ENCODE measurements at places on chromosomes 4 and X.
A peak's percentile ranks its signal among the peaks of the same experiment; 100 is the strongest.

GRCh38 chr4:112296949-112297880 lies at the start of gene ALPK1:
Gene ALPK1, plus strand, starts transcription at chr4:112297369.
- no peak for DNase-seq

GRCh38 chr4:158814636-158815330 lies 46.0 kb downstream of the FNIP2 start:
- DNase-seq = no peak

GRCh38 chrX:41958861-41959260 lies 35.5 kb upstream of the CASK start:
- no peak for DNase-seq

DNA sequence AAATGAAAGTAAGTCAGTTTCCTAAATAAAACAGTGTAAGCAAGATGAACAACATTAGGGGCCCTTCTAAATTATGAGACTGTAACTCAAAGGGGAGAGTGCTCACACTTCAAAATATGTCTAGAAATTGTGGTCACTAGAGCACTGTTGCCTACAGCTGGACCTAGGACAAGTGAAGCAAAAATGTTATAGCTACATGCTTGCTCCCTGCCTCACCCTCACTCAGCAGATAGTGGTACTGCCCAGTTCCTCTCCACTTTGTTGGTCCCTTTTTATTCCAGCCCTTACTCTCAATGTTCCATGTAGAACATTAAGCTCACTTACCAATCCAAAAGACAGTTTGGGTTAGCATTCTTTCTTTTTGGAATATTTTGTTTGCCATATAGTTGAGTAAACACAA lies 147.3 kb downstream of the GRIA3 start:
- no peak for DNase-seq

DNA sequence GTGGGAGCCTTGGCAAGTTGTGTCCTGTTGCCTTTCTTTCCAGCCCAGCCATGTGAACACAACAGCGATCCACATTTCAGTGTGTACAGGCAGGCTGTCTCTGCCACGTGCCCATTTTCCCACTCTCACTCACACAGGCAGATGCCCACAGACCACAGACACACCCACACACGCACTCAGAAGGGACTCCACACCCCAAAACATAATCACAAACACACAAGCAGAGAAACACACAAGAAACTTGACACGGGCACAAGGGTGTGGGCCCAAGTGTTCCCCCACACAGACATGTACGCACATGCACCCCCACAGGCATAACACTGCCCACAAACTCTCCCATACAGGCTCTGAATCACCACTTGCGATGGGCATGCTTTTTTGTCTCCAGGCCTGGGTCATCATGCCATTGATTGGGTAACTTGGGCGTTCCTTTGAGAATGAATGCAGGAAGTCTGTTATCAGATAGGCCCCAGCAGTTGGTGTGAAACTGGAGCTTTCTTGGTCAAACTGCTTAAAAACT lies 84.3 kb downstream of the NBDY start:
- DNase-seq = peak; percentile 53

DNA sequence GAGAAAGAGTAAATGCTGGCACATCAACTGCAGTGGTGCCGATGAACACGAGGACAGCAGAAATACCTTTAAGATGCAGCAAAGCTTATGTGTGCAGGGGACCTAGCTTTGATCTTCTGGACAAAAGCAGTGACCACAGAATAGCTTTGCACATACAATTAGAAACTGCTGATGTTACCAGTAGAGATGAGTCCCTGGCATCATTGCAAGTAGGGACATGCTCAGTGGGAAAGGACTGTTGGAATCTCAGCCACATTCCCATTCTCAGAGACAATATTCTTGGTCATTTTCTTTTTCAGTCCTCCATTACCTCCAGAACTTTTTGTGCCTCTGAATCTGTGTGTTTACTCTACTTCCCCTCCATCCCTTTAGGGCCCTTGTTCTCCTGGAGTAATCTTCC lies 16.9 kb upstream of the PDLIM3 start:
- no peak for DNase-seq

DNA sequence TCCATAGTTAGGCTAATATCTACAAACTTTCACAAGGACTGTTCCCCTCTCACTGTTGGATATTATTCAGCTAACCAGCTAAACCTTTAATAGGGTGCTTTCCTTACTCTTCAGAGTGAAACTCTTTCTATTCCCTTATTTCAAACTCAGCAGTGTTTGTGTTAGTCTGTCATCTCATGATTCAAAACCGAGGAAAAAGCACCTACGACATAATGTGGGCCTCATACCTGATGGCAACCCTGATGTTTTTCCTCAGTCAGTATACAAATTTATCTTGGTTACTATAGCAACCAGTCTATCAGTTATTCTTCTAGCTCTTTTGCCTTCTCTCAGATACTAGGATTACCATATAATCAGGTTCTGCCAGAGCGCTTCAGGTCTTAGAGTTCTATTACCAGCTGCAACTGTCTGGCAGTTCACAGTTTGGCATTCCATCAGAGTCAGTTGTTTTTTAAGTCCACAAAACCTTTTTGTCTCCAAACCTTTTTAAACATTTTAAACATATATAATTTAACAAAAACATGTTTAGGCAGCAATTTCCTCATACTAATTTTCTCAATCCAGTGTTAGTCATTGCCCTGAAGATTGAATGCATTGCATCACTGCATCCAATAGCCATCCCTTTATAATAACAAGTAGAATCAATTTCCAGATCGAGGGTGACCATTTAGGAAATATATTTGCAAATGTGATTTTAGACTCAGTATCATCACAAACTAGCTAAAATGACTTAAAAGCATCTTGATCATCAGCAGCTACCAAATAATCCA lies 7.4 kb downstream of the WDR44 start:
- no peak for DNase-seq

- no peak for DNase-seq
These were observed 209.7 kb downstream of the NWD2 start for GRCh38 chr4:37453999-37454800.

- no peak for DNase-seq
These were observed 2.5 kb upstream of the CITED1 start for GRCh38 chrX:72308209-72308565.

DNA sequence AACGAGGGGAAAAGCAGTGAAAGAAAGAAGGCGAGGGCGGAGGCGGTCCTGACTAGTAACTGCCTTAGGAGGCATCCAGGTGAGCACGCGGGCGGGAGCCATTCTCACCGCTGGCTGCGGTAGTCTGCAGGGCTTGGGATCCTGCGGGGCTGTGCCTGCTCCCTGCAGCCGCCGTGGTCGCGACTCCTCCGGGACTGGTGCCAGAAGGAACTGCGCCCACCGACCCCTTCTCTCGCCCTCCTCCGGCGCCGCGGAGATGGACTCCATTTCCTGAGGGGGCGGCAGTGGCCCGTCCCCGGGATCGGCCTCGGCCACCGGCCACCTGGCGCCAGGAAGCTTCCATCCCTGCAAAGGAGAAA lies 543 bp downstream of the NFXL1 start:
- DNase-seq = peak; percentile 21

GRCh38 chr4:57287687-57288604 lies 177.8 kb upstream of the IGFBP7 start:
- no peak for DNase-seq

GRCh38 chrX:153779891-153780677 lies 757 bp upstream of the SRPK3 start:
- DNase-seq = no peak

GRCh38 chrX:68121371-68121770 lies 311.9 kb downstream of the OPHN1 start:
- DNase-seq = no peak

GRCh38 chr4:1192091-1192492 lies 19.7 kb upstream of the SPON2 start:
- DNase-seq = no peak

DNA sequence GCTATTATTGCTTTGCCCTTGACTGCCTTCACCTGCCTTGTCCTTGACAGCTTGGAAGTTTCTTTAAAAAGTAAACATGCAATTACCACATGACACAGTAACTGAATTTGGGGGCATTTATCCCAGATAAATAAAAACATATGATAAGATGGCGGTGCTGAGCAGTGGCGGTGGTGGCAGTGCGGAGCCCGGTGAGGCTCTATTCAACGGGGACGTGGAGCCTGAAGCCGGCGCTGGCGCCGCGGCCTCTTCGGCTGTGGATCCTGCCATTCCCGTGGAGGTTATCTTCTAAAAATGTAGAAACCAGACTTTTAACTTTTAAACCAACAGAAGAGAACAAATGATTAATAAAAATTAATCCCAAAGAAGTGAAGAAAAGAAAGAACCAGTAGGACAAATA lies 59.7 kb upstream of the ZDHHC15 start:
- DNase-seq = no peak

DNA sequence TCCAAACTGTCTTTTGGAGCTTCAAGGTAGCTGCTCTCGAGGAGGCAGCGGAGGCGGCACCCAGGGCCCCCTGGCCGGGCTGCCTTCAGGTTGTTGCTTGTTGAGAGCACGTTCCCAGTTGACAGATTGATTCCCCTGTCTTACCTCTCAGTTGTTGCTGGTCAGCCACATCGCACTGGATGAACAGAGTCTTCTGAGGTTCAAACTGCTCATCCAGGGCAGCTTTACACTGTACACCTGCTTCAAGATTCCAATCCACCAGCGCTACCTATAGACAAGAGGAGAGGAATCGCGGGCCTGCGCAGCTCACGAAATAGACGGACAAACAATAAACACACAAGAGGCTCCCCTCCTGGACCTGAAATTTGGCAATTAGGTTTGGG lies 497 bp downstream of the HPGD start:
- DNase-seq = no peak

- DNase-seq = no peak
These were observed 137.7 kb downstream of the ARX start for GRCh38 chrX:24877854-24878650.

GRCh38 chr4:109576462-109576861 lies 16.4 kb downstream of the MCUB start:
- DNase-seq = no peak

- DNase-seq = no peak
These were observed 30.8 kb upstream of the LRBA start for GRCh38 chr4:151045907-151046306.

DNA sequence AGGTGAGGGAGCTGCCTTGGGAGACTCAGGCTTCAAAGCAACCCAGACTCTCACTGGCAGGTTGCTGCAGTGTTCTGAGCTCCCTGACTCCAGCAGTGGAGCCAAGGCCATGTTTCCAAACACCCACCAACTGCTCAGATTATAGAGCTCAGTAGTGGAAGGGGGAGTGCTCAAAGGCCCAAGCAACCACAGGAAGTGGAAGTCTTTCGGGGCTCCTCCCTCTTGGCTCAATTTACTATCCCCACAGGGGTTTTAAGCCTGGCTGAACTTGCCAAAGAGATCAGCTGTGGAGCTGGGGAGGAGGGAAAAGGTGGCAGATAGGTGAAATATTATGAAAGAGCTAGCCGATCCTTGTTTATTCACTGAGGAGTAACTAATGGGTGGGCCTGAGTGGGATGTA lies 82.5 kb downstream of the HPRT1 start:
- no peak for DNase-seq

DNA sequence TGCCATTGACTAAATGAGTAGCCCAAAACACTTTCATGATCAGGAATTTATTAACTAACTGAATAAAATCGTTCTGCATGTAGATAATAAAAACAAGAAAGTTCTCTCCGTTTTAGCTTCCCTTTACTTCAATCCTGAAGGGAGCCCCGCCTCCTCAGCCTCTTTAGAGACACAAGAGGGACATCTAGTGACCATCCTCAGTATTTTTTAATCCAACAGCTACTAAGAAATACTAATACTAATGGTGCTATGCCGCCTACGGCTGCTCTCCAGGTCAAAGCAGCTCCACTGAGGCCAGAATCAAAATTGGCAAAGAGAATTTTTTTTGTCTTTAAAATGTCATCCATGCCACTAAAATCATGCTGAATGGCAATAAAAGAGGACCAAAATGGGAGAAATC lies 3.2 kb upstream of the PCDH19 start:
- DNase-seq = no peak

DNA sequence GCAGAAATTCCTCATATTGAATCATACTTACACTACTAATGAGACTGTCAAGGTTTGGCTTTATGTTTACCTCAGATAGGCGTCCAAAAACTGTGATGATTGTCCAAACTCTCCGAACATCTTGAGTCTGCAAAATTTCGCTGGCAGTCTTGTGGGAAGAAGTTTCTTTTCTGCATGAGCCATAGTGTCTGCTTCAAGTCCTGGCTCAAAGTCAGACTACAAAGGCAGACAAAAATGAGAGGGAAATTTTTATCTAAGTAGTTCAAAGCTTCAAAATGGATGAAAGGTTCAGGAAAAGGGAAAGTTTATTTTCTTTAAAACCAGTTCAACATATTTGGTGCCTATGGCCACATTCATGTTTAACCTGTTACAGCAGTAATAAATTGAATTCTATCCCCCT lies 40.7 kb downstream of the PALLD start:
- DNase-seq = no peak

DNA sequence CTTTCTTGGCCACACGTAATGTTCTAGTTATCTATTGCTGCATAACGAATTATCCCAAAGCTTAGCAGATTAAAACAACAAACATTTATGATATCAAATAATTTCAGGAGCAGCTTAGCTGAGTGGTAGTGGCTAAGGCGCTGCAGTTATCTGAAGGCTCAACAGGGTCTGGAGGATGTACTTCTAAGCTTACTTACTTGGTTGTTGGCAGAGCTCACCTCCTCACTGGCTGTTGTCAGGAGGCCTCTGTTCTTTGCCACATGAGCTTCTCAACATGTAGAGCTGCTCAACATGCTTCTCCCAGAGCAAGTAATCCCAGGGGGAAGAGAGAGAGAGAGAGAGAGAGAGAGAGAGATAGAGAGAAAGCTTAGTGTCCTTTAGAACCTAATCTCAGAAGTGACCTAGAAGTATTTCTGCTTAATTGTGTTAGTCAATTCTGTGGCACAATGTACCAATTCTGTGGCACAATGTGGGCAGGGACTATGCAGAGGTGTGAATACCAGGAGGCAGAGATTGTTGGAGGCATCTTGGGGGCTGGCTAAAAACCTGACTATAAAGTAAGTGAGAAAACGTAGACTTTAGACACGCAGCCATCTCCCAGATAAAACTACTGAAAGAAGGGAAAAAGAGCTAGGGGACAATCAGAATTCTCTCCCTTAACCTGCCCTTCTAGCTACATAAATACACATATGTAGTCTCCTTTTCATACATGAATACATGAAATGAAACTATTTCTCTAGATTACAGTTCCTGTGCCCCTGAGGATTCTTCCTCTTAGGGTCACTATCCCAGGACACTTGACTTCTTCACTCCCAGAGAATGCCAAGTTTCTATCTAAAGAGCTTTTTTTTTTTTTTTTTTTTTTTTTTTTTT lies 40.2 kb downstream of the HOPX start:
- no peak for DNase-seq

DNA sequence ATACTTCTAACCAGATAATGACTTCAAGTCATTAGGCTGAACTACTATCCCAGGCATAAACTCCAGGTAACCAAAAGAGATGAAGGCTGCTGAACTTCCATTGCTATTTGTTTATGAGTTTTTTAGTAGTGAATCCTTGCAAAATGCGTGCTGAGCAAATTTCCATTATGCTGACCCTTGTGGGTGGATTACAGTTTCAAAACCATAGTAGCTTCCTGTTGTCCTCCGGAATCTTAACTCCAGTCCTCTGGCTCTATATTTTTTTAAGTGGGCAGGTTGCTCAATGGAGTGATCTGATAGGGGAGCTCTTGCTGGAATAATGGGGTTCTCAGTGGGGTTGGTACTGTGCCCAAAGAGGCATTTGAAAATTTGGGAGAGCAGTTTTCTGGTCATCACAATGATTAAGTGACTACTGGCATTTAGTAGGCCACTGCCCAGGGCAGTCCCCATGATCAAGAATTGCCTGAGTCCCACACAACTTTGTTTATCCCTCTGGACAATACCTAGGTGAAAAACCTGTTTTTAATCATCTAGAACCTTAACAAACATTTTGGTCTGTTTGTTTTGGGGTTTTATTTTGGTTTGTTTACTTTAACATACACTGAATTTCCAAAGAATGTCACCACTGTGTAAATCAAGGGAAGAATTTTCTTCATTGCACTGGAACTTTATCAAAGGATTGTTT lies 302.3 kb upstream of the GATB start:
- DNase-seq = no peak
